Left kidney (tissue), 8 donors: ENCODE measurements at places on chromosomes 6 and 20.
A peak's percentile ranks its signal among the peaks of the same experiment; 100 is the strongest.

GRCh38 chr6:15508441-15508871 lies 154.4 kb downstream of the DTNBP1 start:
- no peak for DNase-seq

GRCh38 chr6:158780988-158781691 lies 38.0 kb downstream of the EZR start:
- no peak for DNase-seq

DNA sequence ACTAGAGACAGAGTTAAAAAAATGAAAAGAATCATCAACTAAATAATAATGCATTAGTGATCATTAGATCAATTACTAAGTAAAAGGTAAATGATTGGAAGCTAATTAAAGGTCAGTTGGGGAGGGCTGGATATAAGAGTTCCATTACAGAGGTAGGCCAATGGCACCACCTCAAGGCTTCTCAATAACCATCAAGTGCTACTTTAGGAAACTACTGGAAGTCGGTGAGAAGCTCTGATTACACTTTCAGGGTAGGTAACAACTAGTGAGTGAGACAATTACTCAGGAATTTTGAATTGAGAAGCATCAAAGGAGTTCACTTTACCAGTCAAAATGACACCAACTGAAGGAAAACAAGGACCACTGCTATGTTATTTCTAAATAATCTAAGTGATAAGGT lies 90.2 kb upstream of the HDAC2 start:
- no peak for DNase-seq

- DNase-seq, result no peak
Measured at GRCh38 chr6:112626468-112627082, 279.4 kb downstream of the RFPL4B start.

DNA sequence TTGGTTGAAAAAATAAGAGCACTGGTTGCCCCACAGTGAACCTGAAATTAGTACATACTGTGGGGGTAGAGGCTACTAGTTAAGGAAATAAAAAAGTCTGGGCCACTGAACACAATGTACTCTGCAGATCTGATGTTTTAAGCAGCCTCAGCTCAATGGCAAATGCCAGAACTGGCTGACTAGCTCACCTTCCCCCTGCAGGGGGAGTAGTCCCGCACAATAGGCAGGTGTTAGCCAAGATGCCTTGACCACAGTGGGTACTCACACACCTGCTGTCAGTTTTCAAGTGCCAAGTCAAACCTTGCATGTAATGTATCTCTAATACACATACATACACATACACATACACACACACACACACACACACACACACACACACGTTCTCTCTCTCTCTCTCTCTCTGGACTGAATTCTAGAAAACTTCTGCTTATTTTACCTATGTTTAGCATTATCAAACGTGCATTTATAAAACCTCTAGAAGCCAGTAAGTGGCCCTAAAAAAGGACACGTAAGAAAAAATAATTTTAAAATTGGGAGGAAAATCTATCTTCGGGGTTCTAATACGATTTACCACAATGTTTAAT lies 36.1 kb downstream of the GMDS start:
- DNase-seq, result peak; percentile 31

- DNase-seq, result no peak
Measured at GRCh38 chr6:135531954-135532490, 34.5 kb upstream of the AHI1 start.

GRCh38 chr6:153956808-153957207 lies 82.2 kb upstream of the OPRM1 start:
- DNase-seq, result no peak

- DNase-seq, result no peak
Measured at GRCh38 chr20:44973053-44973452, 6.7 kb downstream of the STK4 start.

DNA sequence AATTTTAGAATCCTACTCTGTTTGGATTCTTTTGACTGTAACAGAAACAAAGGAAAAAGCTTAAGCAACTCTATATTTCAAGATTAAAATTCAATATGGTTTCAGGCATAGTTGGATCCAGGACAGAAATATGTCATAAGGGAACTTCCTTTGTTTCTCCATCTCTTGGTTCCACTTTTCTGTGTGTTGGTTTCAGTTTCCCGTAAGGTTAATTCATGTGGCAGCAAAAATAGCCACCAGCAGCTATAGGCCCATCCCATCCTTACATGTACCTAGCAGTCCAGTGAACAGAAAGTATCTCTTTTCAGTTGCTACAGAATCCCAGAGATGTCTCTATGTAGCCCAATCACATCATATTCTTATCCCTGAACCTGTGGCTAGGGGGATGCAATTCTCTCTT lies 8.8 kb upstream of the FAM8A1 start:
- no peak for DNase-seq

GRCh38 chr20:51042064-51042463 lies 19.2 kb upstream of the KCNG1 start:
- DNase-seq, result no peak

DNA sequence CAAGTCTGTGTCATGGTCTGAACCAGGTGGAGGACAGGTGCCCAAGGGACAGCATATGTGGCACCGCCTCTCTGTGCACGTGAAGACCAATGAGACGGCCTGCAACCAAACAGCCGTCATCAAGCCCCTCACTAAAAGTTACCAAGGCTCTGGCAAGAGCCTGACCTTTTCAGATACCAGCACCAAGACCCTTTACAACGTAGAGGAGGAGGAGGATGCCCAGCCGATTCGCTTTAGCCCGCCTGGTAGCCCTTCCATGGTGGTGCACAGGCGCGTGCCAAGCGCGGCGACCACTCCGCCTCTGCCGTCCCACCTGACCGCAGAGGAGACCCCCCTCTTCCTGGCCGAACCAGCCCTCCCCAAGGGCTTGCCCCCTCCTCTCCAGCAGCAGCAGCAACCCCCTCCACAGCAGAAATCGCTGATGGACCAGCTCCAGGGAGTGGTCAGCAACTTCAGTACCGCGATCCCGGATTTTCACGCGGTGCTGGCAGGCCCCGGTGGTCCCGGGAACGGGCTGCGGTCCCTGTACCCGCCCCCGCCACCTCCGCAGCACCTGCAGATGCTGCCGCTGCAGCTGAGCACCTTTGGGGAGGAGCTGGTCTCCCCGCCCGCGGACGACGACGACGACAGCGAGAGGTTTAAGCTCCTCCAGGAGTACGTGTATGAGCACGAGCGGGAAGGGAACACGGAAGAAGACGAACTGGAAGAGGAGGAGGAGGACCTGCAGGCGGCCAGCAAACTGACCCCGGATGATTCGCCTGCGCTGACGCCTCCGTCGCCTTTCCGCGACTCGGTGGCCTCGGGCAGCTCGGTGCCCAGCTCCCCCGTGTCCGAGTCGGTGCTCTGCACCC lies 109.5 kb upstream of the RAB32 start:
- peak; percentile 10 for DNase-seq

DNA sequence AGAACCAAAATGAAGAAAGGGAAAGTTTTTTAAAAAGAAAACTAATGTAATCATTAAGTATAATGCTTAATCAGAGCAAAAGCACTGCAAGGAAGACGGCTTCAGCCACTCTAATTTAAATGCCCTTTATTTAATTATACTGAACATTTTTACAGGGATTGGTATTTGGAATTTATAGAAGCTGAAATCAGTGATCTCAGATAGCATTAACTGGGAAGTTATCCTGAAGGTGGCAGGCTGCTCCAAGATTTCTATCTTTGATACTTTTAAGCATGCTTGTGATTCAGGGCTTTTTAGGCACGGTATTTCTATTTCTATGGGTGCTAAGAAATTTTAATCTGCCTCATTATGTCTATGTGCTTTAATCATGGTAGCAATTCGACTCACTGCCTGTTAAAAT lies 1.3 kb upstream of the NDUFAF4 start:
- peak; percentile 34 for DNase-seq
